Activated naive CD8-positive, alpha-beta T cell treated with anti-CD3 and anti-CD28 coated beads for 36 hours (primary cell): ENCODE measurements at places on chromosomes 5 and 9. TPM values are rescaled to one million over a fixed set of nuclear protein-coding genes. Genes with fewer than 3 reads are reported as not detected.

FRMD3 gene
- 0.52 TPM for total RNA-seq

GBGT1 gene
- 2.9 TPM for total RNA-seq

SH3TC2 gene
- not detected for total RNA-seq

CER1 gene
- not detected for total RNA-seq

IL9 gene
- not detected for total RNA-seq

ABO gene
- total RNA-seq, result not detected

PCDHB2 gene
- not detected for total RNA-seq

NEUROG1 gene
- total RNA-seq, result not detected

IRX2 gene
- not detected for total RNA-seq

FNBP1 gene
- total RNA-seq, result 198 TPM

SLCO6A1 gene
- not detected for total RNA-seq

SPINK6 gene
- not detected for total RNA-seq

PRRT1B gene
- not detected for total RNA-seq

PDE8B gene
- not detected for total RNA-seq

ZNF300 gene
- 2.8 TPM for total RNA-seq

SPATA31D4 gene
- not detected for total RNA-seq

PCDHGC4 gene
- not detected for total RNA-seq

DNA sequence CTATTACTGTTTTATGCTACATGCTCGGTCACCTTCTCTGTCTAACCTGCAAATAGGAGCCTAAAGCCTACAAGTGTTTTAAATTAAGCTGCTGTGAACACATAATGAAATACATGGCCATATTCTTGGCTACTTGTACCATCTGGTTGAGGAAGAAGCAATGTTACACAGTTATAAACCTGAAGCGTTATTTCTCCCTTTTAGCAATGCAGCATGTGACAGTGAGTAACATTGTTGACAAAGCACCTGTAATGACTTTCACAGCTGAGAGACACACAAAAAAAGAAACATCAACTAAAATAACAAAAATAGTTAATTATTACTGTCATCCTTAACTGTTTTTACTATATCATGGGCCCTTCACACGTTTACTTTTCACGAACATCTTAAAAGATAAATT lies 146.9 kb downstream of the RORB start:
- H3K4me3 ChIP-seq, result no peak overlapping the region
- no peak overlapping the region for H3K27ac ChIP-seq
- no peaks in the 10 kb centered on the region for H3K36me3 ChIP-seq

- peaks cover 5% of the 10 kb centered on the region for H3K27me3 ChIP-seq
- peak; percentile 65 for DNase-seq
- H3K4me3 ChIP-seq, result peak overlapping the region; percentile 68
Observed at GRCh38 chr9:38227061-38227540, 158.1 kb upstream of the SHB start.

- H3K4me1 ChIP-seq, result peaks cover 46% of the 10 kb centered on the region
- H3K27me3 ChIP-seq, result no peaks in the 10 kb centered on the region
- H3K4me3 ChIP-seq, result no peak overlapping the region
- peaks cover 27% of the 10 kb centered on the region for H3K36me3 ChIP-seq
- H3K27ac ChIP-seq, result peak overlapping the region; percentile 34
Observed at GRCh38 chr5:50751064-50751657, 84.7 kb downstream of the PARP8 start.

DNA sequence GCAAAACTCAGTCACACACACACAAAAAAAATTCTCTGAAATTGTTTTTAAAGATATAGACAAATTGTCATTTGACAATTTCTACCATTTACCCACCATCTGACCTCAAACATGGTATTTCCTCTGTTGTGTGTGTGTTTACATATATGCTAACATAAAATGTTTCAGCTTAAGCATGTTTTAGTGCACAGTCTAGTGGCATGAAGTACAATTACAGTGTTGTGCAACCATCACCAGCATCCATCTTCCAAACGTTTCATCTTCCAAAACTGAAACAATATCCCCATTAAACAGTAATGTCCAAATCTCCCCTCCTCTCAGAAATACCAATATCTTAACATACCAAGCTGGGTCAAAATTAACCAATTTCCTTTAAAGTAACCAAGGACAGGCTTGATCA lies 65.2 kb downstream of the MYO10 start:
- H3K27ac ChIP-seq, result no peak overlapping the region
- H3K27me3 ChIP-seq, result no peaks in the 10 kb centered on the region
- no peaks in the 10 kb centered on the region for H3K36me3 ChIP-seq

GRCh38 chr5:82353522-82353921 lies 75.4 kb upstream of the RPS23 start:
- H3K4me1 ChIP-seq, result peaks cover 17% of the 10 kb centered on the region
- no peaks in the 10 kb centered on the region for H3K27me3 ChIP-seq
- H3K36me3 ChIP-seq, result no peaks in the 10 kb centered on the region
- no peak overlapping the region for H3K4me3 ChIP-seq
- DNase-seq, result no peak
- no peak overlapping the region for H3K27ac ChIP-seq

DNA sequence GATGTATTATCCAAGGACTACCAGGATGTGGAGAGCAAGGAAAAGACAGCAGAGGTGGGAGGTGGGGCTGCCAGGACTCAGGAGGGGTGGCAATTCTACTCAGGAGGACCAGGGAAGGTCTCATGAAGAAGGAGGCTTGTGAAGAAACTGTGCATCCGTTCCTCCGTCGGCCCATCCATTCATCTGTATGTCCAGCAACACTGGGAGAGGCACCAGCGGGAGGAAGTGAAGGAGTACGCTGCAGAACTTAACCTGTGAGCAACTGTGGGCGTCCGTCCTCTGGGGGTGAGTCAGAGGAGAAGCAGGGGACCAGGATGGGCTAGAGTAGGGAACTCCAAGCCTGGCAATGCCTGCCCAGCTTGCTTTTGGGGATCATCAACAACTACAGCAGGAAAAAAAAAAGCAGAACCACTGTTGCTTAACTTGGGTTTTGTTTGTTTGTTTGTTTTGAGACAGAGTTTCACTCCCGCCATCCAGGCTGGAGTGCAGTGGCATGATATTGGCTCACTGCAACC lies 47.3 kb upstream of the NEURL1B start:
- H3K27me3 ChIP-seq, result no peaks in the 10 kb centered on the region
- no peak for DNase-seq
- H3K4me3 ChIP-seq, result no peak overlapping the region

GRCh38 chr5:179115845-179116524 lies 55.8 kb downstream of the ZNF354C start:
- no peak overlapping the region for H3K4me3 ChIP-seq
- peaks cover 4% of the 10 kb centered on the region for H3K27me3 ChIP-seq
- no peak for DNase-seq
- H3K4me1 ChIP-seq, result no peaks in the 10 kb centered on the region

GRCh38 chr5:100644185-100644584 lies 109.0 kb downstream of the FAM174A start:
- no peaks in the 10 kb centered on the region for H3K27me3 ChIP-seq
- DNase-seq, result no peak
- no peak overlapping the region for H3K4me3 ChIP-seq
- H3K36me3 ChIP-seq, result no peaks in the 10 kb centered on the region

DNA sequence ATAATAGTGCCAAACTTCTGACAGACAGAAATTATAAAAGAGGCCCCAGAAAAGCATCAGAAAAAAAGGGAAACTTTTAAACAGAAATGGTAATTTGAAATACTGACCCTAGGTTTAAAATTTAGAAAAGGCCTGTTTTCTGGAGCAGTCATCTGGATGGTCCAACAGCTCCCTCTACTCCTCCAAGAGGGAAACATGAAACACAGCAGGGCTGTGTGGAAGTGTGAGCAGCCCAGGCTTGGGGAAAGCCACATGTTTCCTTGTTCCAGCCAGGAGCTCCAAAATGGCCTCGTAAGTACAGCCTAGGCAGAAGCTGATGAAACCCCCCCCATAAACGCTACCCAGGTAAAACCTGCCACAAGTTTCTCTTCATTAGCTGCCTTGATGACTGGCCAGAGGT lies 499.3 kb upstream of the ADAMTS16 start:
- no peaks in the 10 kb centered on the region for H3K36me3 ChIP-seq
- no peak overlapping the region for H3K27ac ChIP-seq
- no peak for DNase-seq
- no peaks in the 10 kb centered on the region for H3K27me3 ChIP-seq
- H3K4me1 ChIP-seq, result no peaks in the 10 kb centered on the region
- H3K4me3 ChIP-seq, result no peak overlapping the region

GRCh38 chr9:107905308-107906020 lies 415.9 kb upstream of the KLF4 start:
- DNase-seq, result no peak
- no peak overlapping the region for H3K4me3 ChIP-seq
- no peaks in the 10 kb centered on the region for H3K27me3 ChIP-seq
- H3K4me1 ChIP-seq, result no peaks in the 10 kb centered on the region
- H3K27ac ChIP-seq, result no peak overlapping the region

GRCh38 chr9:69130456-69131441 lies 43.3 kb upstream of the TJP2 start:
- no peak for DNase-seq
- no peaks in the 10 kb centered on the region for H3K36me3 ChIP-seq
- no peaks in the 10 kb centered on the region for H3K4me1 ChIP-seq
- peaks cover 6% of the 10 kb centered on the region for H3K27me3 ChIP-seq
- H3K4me3 ChIP-seq, result no peak overlapping the region

- H3K27ac ChIP-seq, result no peak overlapping the region
- no peaks in the 10 kb centered on the region for H3K36me3 ChIP-seq
- no peaks in the 10 kb centered on the region for H3K27me3 ChIP-seq
- DNase-seq, result no peak
Observed at GRCh38 chr5:173715607-173716006, 99.2 kb upstream of the BOD1 start.

- H3K36me3 ChIP-seq, result no peaks in the 10 kb centered on the region
- no peak overlapping the region for H3K27ac ChIP-seq
- no peak overlapping the region for H3K4me3 ChIP-seq
Observed at GRCh38 chr5:157913575-157913974, 54.6 kb upstream of the CLINT1 start.

- H3K27ac ChIP-seq, result no peak overlapping the region
- no peak overlapping the region for H3K4me3 ChIP-seq
- DNase-seq, result no peak
- peaks cover 36% of the 10 kb centered on the region for H3K27me3 ChIP-seq
- H3K36me3 ChIP-seq, result no peaks in the 10 kb centered on the region
Observed at GRCh38 chr9:127013597-127013996, 99.0 kb downstream of the RALGPS1 start.

DNA sequence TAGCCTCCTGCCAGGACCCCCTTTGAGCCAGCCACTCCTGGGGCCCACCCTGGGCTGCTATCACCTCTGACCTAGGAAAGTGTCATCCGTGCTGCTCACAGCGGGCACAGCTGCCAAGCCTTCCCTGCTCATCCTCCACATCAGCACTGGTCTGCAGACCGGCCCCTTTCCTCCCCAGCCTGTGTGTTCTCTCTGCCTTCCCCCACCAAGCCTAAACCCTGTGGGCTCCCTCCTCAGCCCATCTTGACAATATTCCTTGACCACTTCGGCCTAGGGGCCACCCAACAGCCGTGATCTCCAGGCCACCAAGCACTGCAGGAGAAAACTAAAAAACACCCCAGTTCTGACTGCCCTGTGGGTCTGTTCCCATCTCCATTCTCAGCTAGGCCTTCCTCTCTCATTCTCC lies 135.1 kb downstream of the DAB2IP start:
- H3K4me1 ChIP-seq, result peaks cover 13% of the 10 kb centered on the region
- H3K27ac ChIP-seq, result no peak overlapping the region
- no peak for DNase-seq
- H3K27me3 ChIP-seq, result no peaks in the 10 kb centered on the region

DNA sequence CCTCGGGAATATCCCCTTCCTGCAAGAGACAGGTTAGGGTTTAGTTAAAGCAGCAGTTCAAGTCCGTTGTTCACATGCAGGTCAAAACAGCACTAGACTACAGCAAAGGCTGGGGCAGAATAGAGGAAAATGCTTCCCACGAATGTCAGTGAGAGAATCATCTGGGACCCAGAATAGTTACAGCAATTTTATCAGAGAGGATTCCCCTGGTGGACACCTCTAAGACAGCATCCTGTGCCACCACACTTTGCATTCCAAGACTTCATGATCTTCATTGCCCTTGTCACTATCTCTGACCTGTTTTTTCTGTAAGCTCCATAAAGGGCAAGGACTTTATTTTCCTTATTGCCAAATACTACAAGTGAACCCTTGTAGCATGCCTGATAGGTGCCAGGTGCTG lies 12.9 kb downstream of the GRXCR2 start:
- DNase-seq, result no peak
- peaks cover 4% of the 10 kb centered on the region for H3K4me1 ChIP-seq
- no peak overlapping the region for H3K4me3 ChIP-seq
- no peaks in the 10 kb centered on the region for H3K36me3 ChIP-seq
- H3K27ac ChIP-seq, result no peak overlapping the region

GRCh38 chr5:179119415-179120170 lies 59.4 kb downstream of the ZNF354C start:
- H3K4me3 ChIP-seq, result no peak overlapping the region
- H3K27me3 ChIP-seq, result peaks cover 4% of the 10 kb centered on the region
- no peak overlapping the region for H3K27ac ChIP-seq
- H3K4me1 ChIP-seq, result no peaks in the 10 kb centered on the region
- no peak for DNase-seq
- H3K36me3 ChIP-seq, result no peaks in the 10 kb centered on the region

DNA sequence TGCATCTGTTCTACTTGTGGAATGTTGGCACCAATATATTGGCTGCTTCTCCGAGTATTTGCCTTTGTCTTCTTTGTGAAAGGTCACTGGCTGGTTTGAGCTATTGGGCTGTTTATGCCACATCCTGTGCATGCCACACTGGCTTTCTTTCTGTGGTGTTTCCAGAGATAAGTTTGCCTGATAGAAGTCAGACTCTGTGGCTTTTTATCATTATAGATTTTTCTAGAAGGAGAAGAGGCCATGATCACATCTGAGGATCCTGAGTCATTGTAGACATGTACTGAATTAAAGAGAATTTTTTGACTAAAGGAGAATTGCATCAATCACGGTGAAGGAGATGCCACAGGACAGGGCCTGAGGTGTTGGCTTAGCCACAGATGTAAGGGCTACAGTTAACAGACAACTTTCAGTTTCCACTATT lies 26.5 kb upstream of the CDKN2B start:
- H3K27me3 ChIP-seq, result peaks cover 3% of the 10 kb centered on the region
- DNase-seq, result no peak
- H3K36me3 ChIP-seq, result no peaks in the 10 kb centered on the region
- H3K27ac ChIP-seq, result no peak overlapping the region
- H3K4me3 ChIP-seq, result no peak overlapping the region

DNA sequence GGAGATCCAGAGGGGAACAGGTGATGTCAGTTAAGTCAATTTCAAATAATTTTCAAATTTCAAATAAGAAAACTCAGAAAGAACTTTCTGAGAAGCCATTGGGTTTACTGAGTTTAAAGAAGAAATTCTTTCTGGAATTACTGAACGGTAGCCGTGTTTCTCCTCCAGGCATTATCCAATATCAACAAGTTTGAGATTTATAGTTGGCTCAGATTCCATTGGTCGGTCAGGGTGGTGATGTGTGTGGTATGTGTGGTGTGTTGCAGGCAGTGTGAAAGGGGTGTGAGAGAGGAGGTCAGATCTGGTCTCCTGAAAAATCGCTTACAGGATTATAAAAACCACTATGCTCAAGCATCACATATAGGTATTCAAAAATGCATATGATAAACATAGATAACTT lies 60.1 kb downstream of the PDE4D start:
- H3K4me3 ChIP-seq, result no peak overlapping the region
- DNase-seq, result no peak
- H3K36me3 ChIP-seq, result no peaks in the 10 kb centered on the region
- H3K27me3 ChIP-seq, result peaks cover 10% of the 10 kb centered on the region
